Stomach (tissue), 19 donors: ENCODE measurements at places on chromosomes 5 and 9. TPM values are rescaled to one million over a fixed set of nuclear protein-coding genes. Genes with fewer than 3 reads are reported as not detected.

HTR1A gene
- not detected for total RNA-seq

ZNF782 gene
- total RNA-seq, result 18.0 TPM

DNA sequence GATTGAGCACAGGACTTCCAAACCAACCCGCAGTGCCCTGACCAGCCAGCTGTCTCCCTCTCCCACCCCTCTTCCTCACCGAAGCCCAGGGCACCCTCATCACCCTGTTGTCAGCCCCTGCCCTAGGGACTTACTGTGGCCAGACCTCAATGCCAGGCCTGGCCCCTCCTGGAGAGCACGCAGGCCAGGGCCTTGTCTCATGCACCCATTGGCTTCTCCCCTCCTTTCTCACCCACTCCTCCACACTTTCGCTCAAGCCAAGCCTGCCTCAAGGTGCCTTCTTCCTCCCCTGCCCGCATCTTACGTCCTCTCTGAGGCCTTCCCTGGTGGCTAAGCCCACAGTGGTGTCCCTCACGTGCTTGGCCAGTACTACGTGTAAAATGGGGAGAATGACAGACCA, 33.3 kb upstream of the N4BP3 start:
- no peak for DNase-seq

DNA sequence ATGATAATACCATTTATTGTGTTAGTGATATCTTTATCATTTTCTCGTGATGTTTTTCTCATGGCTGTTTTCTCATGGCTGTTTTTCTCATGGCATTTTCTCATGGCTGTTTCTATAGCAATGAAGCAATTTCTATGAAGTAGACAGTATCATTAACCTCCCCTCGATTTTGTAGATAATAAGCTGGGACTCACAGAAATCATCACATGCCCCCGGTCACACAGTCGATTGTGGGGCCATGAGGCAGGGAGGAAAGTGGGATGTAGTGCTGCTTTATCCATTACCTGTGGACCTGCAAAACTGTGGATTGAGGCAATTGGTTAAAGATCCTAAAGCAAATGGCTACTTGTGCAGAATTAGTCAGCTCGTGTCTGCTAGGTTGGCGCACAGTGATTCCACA, 47.3 kb downstream of the TGFBI start:
- DNase-seq, result no peak

ADAMTSL2 gene
- total RNA-seq, result 3.3 TPM

DNA sequence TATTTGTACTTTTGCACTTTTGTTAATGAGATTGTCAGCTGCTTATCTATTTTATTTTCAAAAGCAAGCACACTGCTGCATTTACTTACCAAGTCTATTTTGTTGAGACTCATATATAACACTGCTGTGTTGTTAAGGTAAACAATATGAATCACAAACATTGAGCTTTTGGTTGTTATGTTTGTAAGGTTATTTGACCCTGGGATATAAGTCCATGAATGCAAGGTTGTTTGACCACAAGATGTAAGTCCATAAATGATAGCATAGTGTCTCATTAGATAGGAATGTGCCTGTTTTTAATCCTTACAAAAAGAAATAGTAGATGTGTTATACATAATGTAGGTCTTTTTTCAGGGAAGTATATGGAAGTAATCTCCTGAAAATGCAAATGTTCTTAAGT, 845.9 kb downstream of the CDH9 start:
- no peak for DNase-seq

DNA sequence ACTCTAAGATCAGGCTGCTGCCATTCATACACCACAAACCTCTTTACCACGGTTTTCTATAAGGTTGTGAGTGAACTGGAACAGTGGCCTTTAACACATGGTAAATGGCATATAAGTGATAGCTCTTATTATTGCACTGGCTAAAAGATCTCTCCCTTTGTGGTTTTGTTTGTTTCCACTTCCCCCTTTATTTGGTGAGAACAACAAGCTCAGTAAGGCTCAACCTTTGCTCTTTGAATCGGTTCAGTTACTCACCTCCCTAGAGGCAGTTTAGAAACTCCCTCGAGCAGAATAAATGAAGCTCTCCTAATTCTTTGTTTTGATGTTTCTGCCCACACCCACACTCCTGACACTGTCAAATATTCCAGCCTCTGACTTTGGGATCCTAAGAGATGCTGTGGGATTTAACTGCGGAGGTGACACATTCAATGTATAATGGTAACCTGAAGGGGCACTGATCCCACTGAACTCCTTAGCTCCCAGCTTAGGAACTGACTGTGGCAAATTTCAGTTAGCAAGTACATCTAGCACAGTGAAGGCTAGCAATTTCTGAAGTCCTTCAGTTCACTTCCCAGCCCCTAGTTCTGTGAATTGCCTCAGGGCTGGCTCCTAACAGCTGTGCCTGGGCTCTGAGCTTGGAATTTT, 22.5 kb upstream of the RAD23B start:
- DNase-seq, result no peak

GRCh38 chr9:5040730-5041389, 55.8 kb downstream of the JAK2 start:
- DNase-seq, result no peak

DNA sequence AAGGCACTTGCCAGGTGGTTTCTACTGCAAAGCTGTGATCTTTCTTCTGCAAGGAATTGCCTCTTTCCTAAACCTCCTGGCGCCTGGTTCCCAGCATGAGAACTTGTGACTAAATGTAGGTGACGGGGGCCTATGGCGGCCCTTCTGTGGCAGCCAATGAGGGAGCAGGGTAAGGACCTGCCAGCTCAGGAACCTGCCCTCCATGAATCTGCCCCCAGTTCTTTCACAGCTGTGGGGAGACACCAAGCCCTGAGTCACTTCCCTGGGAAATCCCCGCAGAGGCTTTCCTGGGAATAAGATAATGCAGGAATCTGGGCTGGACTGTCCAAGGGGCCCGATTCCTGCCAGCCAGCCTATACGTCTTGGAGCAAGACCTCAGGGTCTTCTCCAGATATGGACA, 56.7 kb upstream of the CTNNA1 start:
- no peak for DNase-seq

GRCh38 chr5:179806250-179807048, at the start of gene MGAT4B:
MGAT4B (minus strand) TSS chr5:179806866; CDS start chr5:179806583, 283 bp downstream.
- peak; percentile 87 for DNase-seq

WDR38 gene
- total RNA-seq, result not detected

DNA sequence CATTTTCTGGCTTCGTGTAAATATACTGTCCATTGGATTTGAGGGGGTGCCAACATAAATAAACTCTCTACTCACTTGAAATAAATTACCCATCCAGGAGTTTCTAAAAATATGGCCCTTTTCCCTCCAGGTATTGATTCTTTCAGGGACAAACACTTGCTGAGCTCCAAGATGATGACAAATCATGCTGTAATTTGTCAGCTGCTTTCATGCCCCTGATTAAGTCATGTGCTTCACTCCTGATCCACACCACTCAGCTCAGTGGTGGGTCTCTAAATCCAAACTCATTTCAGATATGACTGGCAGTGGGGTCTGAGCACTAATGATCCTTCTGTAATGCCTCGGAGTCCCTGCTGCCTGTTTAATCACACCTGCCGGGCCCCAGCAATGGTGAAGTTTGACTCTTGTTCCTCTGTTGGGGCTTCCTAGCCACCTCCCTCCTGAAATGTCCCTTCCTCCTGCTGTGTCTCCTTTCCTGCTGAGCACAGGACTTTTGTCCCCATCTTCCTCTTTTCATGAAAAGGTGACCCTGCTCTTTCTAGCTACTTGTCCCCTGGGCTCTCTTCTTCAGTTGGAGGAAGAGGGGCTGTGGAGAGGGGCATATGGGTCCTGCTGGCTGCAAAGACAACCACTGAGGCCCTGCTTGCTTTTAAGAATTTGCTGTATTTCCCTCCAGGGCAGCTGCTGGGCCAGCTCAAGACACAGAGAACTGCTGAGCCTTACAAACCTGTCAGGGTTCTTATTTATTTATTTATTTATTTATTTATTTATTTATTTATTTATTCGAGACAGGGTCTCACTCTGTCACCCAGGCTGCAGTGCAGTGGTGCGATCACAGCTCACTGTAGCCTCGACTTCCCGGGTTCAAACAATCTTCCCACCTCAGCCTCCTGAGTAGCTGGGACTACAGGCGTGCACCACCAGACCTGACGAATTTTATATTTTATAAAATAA, 200.0 kb downstream of the ATP10B start:
- DNase-seq, result peak; percentile 22

GRCh38 chr9:78857373-78858225, 560.7 kb downstream of the PSAT1 start:
- DNase-seq, result no peak

FYB1 gene
- 22.9 TPM for total RNA-seq

- DNase-seq, result no peak
Measured at GRCh38 chr9:81373294-81373693, 316.1 kb downstream of the TLE1 start.

- no peak for DNase-seq
Measured at GRCh38 chr5:62547945-62548630, 30.5 kb upstream of the LRRC70 start.

- DNase-seq, result no peak
Measured at GRCh38 chr5:14737291-14737690, 72.8 kb downstream of the OTULIN start.
